ENCODE measurements at places on chromosomes 4 and X.
A peak's percentile ranks its signal among the peaks of the same experiment; 100 is the strongest.

GRCh38 chrX:84240848-84241565 lies 53.0 kb upstream of the RPS6KA6 start:
- no peak for DNase-seq

GRCh38 chr4:87950936-87951511 lies 24.5 kb upstream of the SPP1 start:
- DNase-seq = no peak

DNA sequence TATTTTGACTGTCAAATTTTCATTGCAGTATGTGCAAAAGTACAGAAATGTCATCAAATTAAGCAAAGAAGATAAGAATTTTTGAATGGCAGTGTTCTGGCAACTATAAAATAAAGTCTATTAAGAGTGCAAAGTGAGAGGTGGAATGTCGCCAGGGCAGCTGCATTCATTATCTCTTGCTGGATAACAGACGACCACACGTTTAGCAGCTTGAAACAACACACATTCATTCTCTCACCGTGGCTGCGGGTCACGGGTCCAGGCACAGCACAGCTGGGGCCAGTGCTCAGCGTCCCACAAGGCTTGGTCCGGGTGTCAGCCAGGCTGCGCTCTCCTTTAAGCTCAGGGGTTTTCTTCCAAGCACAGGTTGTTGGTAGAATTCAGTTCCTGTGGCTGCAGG lies 113.9 kb downstream of the GPR143 start:
- no peak for DNase-seq

GRCh38 chr4:150464523-150464922 lies 117.4 kb upstream of the MAB21L2 start:
- DNase-seq = no peak

DNA sequence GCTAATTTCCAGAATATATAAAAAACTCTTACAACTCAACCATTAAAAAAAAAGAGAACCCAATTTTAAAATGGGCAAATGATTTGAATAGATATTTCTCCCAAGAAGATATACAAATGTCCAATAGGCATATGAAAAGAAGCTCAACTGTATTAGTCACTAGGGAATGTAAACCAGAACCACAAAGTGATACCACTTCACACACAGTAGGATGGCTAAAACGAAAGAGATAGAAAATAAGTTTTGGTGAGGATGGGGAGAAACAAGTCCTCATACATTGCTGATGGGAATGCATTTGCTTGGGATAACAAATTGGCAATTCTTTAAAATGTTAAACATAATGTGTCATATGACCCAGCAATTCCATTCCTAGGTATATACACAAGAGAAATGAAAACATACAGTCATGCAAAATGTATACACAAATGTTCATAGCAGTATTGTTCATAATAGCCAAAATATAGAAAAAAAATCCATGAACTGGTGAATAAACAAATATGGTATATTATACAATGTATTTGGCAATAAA lies 5.7 kb downstream of the TCEAL3 start:
- DNase-seq = peak; percentile 39

GRCh38 chrX:119410027-119410819 lies 11.1 kb downstream of the SLC25A43 start:
- DNase-seq = peak; percentile 96

DNA sequence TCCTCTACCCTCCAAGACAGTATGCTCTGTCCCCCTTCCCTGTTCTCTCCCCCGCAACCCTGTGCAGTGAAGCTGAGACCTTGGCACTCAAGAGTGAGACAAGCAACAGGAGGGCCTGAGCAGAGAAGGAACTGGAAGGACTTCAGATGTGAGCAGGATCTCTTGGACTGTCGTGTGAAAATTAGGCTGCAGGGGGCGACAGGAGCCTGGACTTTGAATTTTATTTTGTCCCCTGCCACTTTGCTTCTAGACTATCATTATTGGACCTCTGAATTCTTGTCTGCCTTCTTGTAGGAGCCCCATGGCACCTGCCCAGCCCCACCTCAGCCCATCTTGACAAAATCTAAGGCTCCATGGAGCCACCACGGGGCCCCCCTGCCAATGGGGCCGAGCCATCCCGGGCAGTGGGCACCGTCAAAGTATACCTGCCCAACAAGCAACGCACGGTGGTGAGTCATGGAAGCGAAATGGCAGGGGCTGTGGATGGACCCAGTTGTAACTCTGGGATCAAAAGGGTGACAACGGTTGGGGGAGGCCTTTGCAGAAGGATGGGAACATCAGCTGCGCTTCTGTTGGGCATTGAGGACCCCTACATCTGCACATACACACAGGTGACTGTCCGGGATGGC lies 1.7 kb downstream of the ARAF start:
- DNase-seq = peak; percentile 44

DNA sequence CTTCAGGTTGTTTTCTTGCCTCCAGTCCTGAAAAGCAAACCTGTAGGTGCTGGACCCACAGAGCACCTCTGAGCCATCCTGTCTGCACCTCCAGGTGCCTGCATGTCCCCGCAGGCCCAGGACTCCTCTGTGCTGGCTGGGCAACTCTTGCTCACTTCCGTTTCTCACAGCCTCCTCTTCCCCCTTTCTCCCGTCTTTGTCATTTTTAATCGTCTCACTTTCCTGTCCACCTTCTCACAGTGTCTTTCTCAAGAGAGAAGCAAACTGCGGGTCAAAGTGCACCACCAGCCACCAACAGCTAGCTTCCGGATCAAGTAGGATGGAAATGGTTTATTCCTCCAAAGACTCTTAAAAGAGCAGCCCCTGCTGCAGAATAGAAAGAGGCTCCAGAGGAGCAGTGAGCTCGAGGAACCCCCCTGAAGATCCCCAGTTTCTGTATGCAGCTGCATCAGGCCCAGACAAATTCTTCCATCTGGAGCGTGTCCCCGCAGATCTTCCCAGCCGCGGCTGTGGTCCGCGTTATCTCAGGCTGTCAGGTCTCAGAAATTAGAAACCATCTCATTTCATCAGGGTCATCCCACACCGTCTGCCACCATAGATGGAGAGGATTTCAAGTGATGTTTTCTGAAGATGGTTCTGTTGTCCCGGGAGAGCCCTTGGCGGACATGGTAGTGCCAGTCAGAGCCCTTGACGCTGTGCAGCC lies 87.7 kb downstream of the FHDC1 start:
- DNase-seq = no peak

DNA sequence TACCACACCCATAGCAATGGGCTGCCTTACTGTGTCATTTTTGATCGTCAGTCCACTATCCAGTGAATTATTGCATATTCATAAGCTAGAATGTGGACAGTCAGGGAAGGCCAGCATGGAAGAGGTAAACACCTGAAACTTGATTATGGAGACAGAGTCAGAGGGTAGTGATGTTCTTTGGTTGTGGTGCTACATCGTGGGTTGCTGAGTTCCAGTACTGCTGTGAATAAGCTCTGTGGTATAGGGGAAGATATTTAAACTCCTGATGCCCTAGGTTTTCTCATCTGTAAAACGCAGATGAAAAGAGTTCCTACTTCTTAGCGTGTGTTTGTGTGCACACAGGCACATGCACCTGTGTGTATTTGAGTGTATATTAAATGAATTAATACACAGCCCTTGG lies 69.9 kb downstream of the CPE start:
- DNase-seq = no peak

GRCh38 chr4:53914313-53915016 lies 149.9 kb downstream of the CHIC2 start:
- peak; percentile 89 for DNase-seq

DNA sequence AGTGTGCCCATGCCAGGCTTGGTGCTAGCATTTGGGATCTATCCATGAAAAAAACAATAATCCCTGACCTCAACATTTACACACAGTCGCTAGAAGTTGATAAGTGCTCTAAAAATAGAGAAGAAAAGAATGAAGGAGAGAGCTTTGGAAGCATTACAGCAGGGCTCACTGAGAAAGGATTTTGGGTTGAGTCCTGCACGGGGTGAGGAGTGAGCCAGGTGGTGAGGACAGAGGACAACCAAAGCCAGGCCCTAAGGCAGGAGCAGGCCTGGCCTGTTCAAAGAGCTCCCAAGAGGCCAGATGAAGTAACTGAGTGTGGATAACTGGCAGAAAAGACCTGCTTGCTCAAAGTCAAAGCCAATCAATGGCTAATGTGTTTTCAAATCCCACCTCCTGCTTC lies 20.7 kb upstream of the PROM1 start:
- DNase-seq = no peak

GRCh38 chr4:79535516-79535915 lies 127.5 kb upstream of the GK2 start:
- DNase-seq = no peak

Data from EH (cell line).